Effector CD4-positive, alpha-beta T cell (primary cell): ENCODE measurements at places on chromosomes 5 and 9.

DNA sequence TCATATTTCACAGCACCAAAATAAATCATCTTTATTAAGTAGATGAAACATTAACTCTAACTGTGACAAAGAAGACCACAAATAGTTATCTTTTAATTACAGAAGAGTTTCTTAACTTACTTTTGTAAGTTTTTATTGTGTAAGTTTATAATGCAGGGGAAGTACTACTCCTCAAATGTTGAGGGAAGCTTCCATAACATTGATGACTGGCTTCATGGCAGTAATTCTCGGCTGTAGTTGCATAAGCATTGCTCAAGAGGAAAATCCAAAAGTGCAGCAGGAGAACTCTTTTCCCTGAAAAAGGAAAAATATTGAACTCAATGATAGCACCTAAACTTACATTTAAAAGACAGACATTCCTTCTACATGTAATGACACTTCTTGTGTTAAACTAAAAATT, 4.6 kb downstream of the TSLP start:
- no peak for DNase-seq

DNA sequence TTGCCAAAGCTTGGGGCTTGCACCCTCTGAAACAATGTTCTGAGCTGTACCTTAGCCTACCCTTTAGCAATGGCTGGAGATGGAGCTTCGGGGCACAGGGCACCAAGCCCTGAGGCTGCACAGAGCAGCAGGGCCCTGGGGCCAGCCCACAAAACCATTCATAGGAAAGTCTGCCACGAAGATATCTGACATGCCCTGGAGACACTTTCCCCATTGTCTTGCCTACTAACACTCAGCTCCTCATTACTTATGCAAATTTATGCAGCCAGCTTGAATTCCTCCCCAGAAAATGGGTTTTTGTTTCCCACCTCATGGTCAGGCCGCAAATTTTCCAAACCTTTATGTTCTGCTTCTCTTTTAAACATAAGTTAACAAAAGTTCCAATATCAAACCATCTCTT, 105.7 kb downstream of the DTWD2 start:
- DNase-seq, result no peak

GRCh38 chr5:172049226-172049796, 42.9 kb upstream of the FBXW11 start:
- DNase-seq, result no peak

GRCh38 chr5:153711755-153712154, 221.3 kb downstream of the GRIA1 start:
- no peak for DNase-seq

DNA sequence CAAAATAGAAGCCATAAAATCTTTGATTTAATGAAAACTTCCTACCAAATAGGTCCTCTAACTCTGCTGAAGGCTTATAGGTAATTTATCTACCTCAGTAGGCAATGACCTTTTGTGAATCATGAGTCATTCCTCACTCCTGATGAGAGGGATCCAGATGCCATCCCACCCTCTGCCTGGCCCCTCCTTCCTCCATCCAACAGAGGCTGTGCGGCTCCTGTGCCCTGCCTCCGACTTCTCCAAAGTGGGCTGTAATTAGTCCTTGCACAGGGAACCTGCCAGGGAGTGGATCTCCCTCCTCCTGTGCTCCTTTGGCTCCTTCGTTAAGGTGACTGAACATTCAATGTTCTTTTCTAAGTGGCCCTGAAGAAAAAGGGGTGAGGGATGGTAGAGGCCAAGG, 213.9 kb upstream of the TBCA start:
- no peak for DNase-seq

GRCh38 chr5:90876366-90876765, 317.8 kb downstream of the ADGRV1 start:
- no peak for DNase-seq

DNA sequence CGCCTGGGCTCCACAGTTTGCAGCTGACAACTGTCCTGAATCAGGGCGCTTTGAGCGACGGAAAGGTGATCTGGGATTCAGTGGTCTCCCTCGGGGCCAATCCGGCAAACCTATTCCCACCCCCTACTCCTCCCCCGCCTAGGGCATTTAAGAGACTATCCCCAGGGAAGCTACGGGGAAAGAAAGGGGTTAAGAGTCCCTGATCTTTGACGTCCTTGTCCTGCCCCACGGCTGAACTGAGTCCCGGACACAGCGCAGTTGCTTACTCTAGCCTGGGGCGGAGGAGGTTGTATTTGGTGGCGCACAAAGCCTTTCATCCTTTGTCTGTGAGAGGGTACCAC, 3.4 kb downstream of the RORB start:
- DNase-seq, result no peak

DNA sequence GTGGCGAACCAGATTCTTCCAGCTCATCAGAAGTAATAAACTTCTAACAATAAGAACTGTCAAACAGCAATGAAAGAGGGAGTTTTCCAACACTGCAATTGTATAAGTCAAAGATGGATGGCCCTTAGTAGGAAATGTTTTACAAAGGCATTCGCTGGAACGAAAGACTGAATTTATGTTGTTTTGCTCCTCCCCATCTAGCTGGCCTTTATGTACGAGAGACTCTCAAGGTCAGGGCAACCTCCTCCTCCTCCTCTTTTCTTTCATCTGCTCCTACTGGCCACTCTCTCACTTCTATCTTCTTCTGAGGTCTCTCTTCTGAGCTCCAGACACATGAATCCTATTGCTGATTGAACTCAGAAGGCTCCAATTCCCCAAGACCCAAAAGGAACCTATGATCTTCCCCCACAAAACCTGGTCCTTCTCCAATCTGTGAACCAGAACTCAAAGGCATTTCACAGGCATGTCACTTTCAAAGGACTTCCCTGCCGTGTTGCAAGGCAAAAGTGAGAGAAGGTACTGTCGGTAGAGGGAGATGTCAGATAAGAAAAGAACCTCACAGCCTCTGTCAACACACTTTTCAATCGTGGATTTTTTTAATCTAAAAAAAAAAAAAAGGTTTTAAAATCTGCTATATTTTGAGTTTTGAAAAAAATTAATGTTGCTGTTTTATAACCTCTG, 28.5 kb upstream of the PUM3 start:
- DNase-seq, result no peak

DNA sequence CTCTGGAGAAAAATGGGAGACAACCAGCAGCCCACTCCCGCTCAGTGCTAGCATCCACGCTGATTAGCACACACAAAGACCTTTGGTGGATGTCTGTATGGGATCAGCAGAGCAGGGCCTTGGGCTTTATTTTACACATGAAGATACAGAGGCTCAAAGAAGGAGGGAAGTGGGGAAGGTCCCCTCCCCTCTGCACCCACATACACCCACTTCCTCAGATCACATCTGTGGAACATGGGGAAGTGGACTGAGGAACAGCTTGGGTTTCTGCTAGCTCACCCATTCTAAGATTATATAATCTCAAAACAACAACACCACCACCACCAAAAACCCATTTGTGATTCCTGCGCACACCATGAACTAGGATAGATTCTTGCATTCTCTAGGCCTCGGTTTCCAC, 14.0 kb downstream of the GGTA1 start:
- DNase-seq, result no peak

- no peak for DNase-seq
Measured at GRCh38 chr5:177484902-177485549, 11.6 kb upstream of the DBN1 start.

DNA sequence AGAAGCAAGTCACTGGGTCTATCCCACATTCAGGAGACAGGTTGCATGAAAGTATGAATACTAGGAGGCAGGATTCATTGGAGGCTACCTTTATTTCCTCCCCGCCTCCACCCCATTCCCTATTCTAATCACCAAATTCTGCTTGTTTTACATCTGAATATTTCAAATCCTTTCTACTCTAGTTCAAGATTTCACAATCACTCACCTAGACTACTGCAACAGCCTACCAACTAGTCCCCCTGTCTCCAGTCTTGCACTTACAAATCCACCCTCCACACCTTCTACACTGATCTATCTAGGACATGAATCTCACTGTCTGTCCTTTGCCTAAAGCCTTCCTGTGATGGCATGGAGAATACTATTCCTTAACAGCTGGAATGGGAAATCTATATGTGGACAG, 6.4 kb upstream of the KIF27 start:
- DNase-seq, result no peak

DNA sequence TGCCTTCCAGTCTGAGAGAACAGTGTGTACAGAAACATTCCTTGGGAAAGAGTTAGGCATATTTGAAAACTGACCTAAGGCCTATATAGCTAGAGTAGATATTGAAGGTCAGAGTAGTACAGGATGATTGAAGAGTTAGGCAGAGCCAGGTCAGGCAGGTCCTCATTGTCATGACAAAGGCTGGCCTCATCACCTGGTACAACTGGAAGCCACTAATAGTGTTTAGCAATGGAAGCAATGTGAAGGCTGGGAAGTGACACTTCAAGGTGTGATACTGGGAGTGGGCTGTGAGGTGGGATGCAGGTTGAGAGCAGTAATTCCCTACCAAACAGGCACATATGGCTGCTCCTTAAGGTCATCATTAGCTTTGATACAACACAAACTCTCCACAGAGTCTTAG, 123.6 kb upstream of the CCNH start:
- DNase-seq, result no peak

GRCh38 chr9:109787735-109788134, 7.7 kb downstream of the PALM2AKAP2 start:
- no peak for DNase-seq

DNA sequence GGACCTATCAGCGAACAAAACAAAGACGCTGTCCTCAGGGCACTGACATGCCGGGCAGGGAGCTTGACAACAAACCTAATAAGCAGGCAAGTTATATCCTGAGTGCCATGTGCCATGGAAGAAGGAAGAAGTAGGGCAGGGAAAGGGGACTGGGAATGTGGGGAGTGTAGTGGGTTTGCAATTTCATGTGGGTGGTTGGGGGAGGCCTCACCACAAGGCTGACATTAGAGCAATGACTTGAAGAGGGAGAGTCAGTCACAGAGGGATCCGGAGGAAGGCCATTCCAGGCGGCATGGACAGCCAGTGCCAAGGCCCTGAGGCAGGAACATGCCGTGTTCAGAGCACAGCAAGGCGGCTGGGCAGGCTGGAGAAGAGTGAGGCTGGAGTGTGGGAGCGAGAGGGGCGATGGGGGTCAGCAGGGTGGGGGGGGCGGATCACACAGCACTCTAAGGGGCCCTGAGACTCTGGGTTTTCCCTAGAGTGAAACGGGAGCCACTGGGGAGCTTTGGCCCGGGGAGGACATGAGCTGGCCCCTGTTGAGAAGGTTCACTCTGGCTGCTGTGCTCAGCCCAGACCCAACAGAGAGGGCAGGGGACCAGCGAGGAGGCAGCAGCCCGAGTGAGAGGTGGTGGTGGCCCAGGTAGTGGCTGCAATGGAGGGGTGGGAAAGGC, 86.3 kb downstream of the STK10 start:
- DNase-seq, result no peak

DNA sequence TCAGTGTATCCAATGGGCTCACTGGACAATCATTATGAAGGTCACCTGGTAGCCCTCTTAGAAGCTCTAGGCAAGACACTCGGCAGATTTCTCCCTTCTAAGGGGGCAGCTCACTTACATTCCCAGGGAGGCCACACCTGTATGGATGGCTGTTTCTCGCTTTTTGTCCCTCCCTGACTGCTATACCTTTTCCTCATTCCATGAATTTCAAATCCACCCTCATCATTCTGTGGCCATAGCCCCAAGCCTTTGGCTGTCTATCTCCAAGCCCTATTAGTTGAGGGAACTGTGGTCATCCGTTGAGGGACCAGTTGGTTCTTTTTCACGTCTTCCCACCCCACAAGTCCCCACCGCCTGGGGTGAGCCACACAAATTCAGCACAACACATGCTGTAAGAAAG, 85.0 kb upstream of the RARS1 start:
- no peak for DNase-seq

GRCh38 chr5:179504600-179505396, 45.6 kb upstream of the RUFY1 start:
- no peak for DNase-seq
